SK-N-SH (cell line): ENCODE measurements at places on chromosomes 5 and 9. TPM values are rescaled to one million over a fixed set of nuclear protein-coding genes. Genes with fewer than 3 reads are reported as not detected.

Gene CKMT2
- not detected in 2 replicates for polyA plus RNA-seq

Gene SIT1
- polyA plus RNA-seq, result not detected in 2 replicates

Gene PDE4D
- 2.4 and 3.3 TPM in 2 replicates for polyA plus RNA-seq

Gene CSNK1A1
- 70.7 and 96.6 TPM in 2 replicates for polyA plus RNA-seq

Gene WNK2
- 0.12 and 0.36 TPM in 2 replicates for polyA plus RNA-seq

Gene PCDHA10
- polyA plus RNA-seq, result 0.02 TPM in 2 replicates

GRCh38 chr9:126166291-126166690 lies 160.3 kb upstream of the MVB12B start:
- H3K36me3 ChIP-seq, result no peaks in the 10 kb centered on the region
- H3K27ac ChIP-seq, result no peak overlapping the region
- no peak for DNase-seq
- H3K27me3 ChIP-seq, result peaks cover 28% of the 10 kb centered on the region; the same call in 1 of the 2 replicates
- H3K4me3 ChIP-seq, result no peak overlapping the region
- no peaks in the 10 kb centered on the region for H3K4me1 ChIP-seq

GRCh38 chr5:177448244-177448950 lies 1.8 kb downstream of the PRR7 start:
- H3K36me3 ChIP-seq, result peaks cover 8% of the 10 kb centered on the region; the same call in 1 of the 2 replicates
- H3K4me1 ChIP-seq, result peaks cover 59% of the 10 kb centered on the region
- peak overlapping the region; percentile 96 for H3K27ac ChIP-seq
- DNase-seq, result no peak

DNA sequence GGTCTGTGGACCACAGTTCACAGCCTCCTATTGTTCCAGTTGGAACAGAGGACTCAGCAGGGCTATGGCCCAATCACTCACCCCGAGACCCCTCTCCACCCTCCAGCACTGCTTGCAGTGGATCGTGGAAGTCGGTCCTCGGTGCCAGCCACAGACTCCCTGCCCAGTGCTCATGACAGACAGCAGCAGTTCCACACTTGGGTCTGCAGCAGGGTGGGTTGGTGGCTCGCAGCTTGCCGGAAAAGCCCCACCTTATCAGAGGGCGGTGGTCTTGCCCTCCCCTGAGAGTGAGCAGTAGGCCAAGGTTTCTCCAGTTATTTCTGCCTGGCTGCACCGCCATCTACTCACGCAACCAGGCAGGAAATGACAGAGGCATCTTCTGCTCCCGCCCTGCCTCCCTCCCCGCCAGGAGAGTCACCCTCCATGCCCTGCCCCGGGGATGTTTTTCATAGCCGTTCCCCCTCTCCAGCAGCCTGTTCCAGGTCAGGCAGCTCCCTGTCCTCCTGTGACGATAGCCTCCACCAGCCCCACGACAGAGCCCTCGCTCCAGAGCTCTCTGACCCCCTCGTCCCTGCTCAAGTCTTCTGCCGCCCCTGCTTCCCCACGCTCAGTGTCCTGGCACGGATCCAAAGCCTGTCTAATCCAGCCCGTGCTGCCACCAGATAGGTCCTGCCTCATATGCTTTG lies 34.5 kb downstream of the UNC5A start:
- no peaks in the 10 kb centered on the region for H3K4me1 ChIP-seq
- DNase-seq, result peak; percentile 89
- no peaks in the 10 kb centered on the region for H3K36me3 ChIP-seq
- H3K4me3 ChIP-seq, result peak overlapping the region; percentile 3; the same call in 1 of the 2 replicates
- H3K27me3 ChIP-seq, result no peaks in the 10 kb centered on the region

- no peak overlapping the region for H3K4me3 ChIP-seq
- DNase-seq, result no peak
- no peaks in the 10 kb centered on the region for H3K36me3 ChIP-seq
- no peaks in the 10 kb centered on the region for H3K4me1 ChIP-seq
- no peak overlapping the region for H3K27ac ChIP-seq
These were observed 32.4 kb upstream of the C9orf57 start for GRCh38 chr9:72092820-72093219.

DNA sequence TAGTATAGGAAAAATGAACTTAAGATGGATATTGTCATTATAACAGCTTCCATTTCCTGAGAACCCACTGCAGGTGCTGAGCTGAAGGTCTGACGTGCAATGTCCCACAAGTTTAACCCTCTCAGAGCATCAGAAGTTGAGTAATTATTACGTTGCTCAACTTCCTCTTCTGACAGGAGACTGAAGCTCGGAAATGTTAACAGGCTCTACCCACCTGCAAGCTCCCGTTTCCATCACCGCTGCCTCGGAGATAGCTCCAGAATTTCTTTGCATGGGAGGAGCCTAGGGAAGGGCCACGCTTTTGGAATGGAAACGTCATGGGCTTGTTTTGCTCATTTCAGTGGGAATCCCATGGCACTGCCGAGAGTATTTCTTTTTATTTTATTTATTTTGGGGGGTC lies 1.0 kb upstream of the NTMT1 start:
- DNase-seq, result no peak
- H3K27ac ChIP-seq, result no peak overlapping the region
- no peaks in the 10 kb centered on the region for H3K36me3 ChIP-seq
- H3K27me3 ChIP-seq, result no peaks in the 10 kb centered on the region
- peaks cover 13% of the 10 kb centered on the region; the same call in 1 of the 2 replicates for H3K4me1 ChIP-seq

DNA sequence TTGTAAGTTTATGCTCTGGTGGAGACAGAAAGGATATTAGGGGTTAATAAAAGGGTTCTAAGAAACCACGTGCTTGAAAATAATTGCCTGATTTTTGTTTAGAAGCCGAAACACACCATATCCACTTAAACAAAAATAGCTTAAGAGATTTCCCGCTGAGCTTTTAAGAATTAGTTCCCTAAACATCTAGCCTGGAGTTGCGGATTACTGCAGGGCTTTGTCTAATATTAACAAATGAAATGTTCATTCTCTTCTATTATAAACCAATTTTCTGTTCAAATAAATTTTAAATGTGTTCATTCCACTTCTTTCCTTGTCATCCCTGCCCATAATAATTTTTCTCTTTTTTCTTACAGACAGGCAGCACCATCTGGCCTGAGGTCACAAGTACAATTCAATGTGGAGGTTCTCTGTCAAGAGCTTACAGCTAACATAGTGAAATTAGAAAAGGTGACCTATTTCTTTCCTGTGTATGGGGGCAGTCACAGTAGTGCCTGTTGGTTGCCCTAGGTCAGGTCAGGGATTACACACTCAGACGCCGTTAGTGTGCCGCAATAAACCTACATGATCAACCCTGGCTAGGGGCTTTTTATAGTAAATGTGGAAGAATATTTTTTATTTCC lies 65.3 kb downstream of the GRAMD2B start:
- H3K4me3 ChIP-seq, result no peak overlapping the region
- no peaks in the 10 kb centered on the region for H3K27me3 ChIP-seq
- peak overlapping the region; percentile 54; the same call in 1 of the 2 replicates for H3K27ac ChIP-seq
- no peak for DNase-seq
- H3K4me1 ChIP-seq, result peaks cover 9% of the 10 kb centered on the region

DNA sequence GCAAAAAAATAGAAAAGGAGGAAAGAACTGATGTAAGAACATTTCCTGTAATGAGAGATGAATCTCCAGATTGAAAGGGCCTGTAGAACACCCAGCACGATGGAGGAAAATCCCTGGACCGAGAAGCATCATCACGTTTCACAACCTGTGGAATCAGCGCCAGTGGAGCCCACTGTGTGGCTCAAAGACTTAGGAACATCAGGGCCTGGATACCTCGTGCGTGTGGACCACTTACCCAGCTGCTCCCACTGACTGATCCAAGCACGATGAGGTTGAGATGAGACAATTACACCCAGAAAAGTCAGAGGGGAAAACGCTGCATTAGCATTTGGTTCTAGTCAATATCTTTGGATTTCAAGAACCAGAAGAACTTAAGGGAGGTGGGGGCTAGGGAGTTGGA lies 224.6 kb downstream of the SYK start:
- H3K27me3 ChIP-seq, result no peaks in the 10 kb centered on the region
- DNase-seq, result no peak
- H3K4me3 ChIP-seq, result no peak overlapping the region
- H3K4me1 ChIP-seq, result no peaks in the 10 kb centered on the region

DNA sequence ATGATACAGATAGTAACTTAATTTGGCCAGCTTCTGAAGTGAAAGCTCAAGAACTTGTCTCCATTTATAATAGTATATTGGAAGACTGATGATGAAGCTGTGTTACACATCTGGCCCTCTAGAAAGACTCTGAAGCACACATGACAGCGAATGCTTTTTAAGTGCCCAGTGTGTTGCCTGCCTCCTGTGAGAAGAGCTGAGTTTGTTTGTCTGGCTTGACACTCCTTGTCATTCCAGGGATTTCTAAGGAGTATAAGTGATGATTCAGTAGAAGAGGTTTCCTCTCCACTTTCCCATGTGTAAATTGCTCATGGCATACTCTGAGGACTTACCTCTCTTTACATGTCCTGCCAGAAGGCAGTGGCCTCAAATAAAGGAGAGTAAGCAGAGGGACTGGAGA lies 30.4 kb upstream of the LRRTM2 start:
- DNase-seq, result no peak
- no peaks in the 10 kb centered on the region for H3K4me1 ChIP-seq
- H3K36me3 ChIP-seq, result peaks cover 22% of the 10 kb centered on the region
- H3K27me3 ChIP-seq, result no peaks in the 10 kb centered on the region
- H3K4me3 ChIP-seq, result no peak overlapping the region
- no peak overlapping the region; the same call in 1 of the 2 replicates for H3K27ac ChIP-seq

DNA sequence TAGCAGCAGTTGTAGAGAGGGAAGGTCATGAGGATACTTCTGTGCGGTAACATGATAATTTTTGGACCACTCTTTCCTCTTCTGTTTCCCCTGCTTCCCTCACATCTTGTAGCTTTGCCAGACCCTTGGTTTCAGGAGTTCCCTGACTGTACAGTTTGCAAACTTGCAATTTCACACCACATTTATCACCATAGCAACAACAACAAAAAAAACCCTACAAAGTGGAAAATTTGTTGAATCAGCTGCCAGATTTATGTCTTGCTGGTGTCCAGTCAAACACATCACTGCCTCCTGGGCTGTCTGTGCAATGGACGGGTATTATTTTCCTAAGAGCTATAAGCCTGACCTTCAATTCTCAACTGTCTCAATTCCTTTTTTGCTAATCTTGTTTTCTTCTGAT lies 751.6 kb downstream of the TLR4 start:
- H3K4me3 ChIP-seq, result no peak overlapping the region
- H3K27ac ChIP-seq, result no peak overlapping the region
- H3K36me3 ChIP-seq, result no peaks in the 10 kb centered on the region

DNA sequence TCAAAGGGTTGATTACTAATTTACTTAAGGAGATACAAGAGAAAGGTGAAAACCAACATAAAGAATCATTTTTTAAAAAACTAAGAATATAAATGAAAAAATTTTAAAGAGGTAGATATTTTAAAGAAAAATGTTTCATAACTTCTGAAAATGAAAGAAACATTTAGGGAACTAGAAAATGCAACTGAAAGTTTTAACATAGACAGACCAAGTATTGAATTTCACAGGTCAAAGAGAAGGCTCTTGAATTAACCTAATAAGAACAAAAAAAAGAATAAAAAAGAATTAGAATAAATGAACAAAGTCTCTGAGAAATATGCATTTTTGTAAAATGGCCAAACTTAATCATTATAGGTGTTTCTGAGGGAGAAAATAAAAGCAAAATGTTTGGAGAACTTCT lies 16.1 kb upstream of the FAM174A start:
- no peak overlapping the region for H3K4me3 ChIP-seq
- no peaks in the 10 kb centered on the region for H3K27me3 ChIP-seq
- no peak for DNase-seq
- H3K4me1 ChIP-seq, result no peaks in the 10 kb centered on the region

DNA sequence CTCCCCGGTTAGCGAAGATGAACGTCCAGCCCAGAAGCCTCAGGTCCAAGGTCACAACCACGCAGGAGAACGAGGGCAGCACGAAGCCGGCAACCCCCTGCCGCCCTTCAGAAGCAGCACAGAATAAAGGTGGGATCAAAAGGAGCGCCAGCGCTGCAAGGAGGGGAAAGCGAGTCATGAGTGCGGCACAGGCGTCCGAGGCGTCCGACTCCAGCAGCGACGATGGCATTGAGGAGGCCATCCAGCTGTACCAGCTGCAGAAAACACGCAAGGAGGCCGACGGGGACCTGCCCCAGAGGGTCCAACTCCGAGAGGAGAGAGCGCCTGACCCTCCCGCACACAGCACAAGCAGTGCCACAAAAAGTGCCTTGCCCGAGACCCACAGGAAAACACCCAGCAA lies 5.8 kb downstream of the PPP1R26 start:
- H3K27me3 ChIP-seq, result no peaks in the 10 kb centered on the region
- DNase-seq, result no peak
- peaks cover 6% of the 10 kb centered on the region; the same call in 1 of the 2 replicates for H3K4me1 ChIP-seq
- no peak overlapping the region for H3K27ac ChIP-seq
- peaks cover 7% of the 10 kb centered on the region for H3K36me3 ChIP-seq

- no peaks in the 10 kb centered on the region for H3K36me3 ChIP-seq
- H3K27ac ChIP-seq, result no peak overlapping the region
- no peak overlapping the region for H3K4me3 ChIP-seq
- H3K4me1 ChIP-seq, result no peaks in the 10 kb centered on the region
- no peak for DNase-seq
These were observed 1.5 kb downstream of the PIP5K1B start for GRCh38 chr9:68706363-68707201.

DNA sequence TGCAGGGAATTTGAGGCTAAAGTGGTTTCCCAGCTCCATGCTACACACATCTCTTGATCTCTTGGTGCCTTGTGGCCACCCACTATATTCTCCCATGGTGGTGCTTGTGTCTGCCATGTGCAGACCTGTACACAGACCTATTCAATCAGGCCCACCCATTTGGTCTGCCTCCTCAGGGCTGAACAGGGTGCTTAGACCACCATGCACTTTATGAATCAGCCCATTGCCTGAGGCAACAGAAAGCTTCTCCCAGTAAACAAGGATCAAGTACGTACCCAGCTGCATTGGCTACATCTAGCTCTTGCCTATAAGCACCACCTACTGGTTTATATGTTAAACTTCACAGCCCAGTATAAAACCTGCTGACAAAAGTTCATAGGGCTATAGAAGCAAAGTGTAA lies 664.3 kb upstream of the EDIL3 start:
- no peak overlapping the region; the same call in 1 of the 2 replicates for H3K4me3 ChIP-seq
- H3K27ac ChIP-seq, result no peak overlapping the region
- no peaks in the 10 kb centered on the region for H3K4me1 ChIP-seq
- H3K27me3 ChIP-seq, result peaks cover 11% of the 10 kb centered on the region; the same call in 1 of the 2 replicates

- no peaks in the 10 kb centered on the region for H3K27me3 ChIP-seq
- no peak overlapping the region for H3K27ac ChIP-seq
- DNase-seq, result no peak
- peaks cover 5% of the 10 kb centered on the region; the same call in 1 of the 2 replicates for H3K4me1 ChIP-seq
- H3K4me3 ChIP-seq, result no peak overlapping the region
These were observed 416.5 kb downstream of the MLLT3 start for GRCh38 chr9:20205821-20206220.

- no peaks in the 10 kb centered on the region for H3K4me1 ChIP-seq
- peaks cover 25% of the 10 kb centered on the region for H3K36me3 ChIP-seq
- no peak for DNase-seq
- no peak overlapping the region for H3K27ac ChIP-seq
- H3K4me3 ChIP-seq, result no peak overlapping the region
These were observed 44.5 kb upstream of the C5orf47 start for GRCh38 chr5:173944511-173944910.

- no peak for DNase-seq
- H3K27ac ChIP-seq, result no peak overlapping the region
- H3K27me3 ChIP-seq, result no peaks in the 10 kb centered on the region
These were observed 48.9 kb downstream of the NTRK2 start for GRCh38 chr9:84718476-84718875.
